NCI-H187 (cell line): ENCODE measurements at places on chromosomes 1 and 21.

DNA sequence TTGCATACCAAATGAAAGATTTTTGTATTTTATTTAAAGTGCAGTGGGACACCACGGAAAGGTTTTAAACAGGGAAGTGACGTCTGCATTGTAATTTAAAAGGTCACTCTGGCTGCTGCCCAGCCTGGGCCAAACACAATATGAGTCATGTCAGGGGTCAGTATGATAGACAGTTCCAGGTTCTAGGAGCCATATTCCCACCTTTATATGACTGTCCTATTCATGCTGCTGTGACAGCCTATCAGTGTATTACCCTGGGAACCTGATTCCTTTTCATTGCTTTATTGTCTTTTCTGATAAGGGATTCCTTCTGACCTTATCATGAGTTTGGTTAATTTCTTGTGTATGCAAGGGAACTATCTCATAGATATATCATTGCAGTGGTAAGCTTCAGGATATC is 5.3 kb downstream of the VANGL1 start:
- no peak for DNase-seq

- DNase-seq = no peak
Measured at GRCh38 chr1:160834945-160835565, 27.6 kb downstream of the CD244 start.

DNA sequence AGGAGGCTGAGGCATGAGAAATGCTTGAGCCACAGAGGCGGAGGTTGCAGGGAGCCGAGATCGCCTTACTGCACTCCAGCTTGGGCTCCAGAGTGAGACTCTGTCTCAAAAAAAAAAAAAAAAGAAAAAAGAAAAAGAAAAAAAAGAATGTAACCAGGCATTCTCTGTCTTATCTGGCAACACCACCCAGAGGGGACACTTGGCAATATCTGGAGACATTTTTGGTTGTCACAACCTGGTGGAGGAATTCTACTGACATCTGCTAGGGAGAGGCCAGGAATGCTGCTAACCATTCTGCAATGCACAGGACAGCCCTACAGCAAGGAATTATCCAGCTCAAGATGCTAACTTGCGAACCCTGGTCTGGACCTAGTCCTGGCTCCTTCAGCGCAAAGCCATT is 2.3 kb upstream of the CNR2 start:
- no peak for DNase-seq

- no peak for DNase-seq
Measured at GRCh38 chr1:35857830-35858229, 25.2 kb upstream of the AGO1 start.

DNA sequence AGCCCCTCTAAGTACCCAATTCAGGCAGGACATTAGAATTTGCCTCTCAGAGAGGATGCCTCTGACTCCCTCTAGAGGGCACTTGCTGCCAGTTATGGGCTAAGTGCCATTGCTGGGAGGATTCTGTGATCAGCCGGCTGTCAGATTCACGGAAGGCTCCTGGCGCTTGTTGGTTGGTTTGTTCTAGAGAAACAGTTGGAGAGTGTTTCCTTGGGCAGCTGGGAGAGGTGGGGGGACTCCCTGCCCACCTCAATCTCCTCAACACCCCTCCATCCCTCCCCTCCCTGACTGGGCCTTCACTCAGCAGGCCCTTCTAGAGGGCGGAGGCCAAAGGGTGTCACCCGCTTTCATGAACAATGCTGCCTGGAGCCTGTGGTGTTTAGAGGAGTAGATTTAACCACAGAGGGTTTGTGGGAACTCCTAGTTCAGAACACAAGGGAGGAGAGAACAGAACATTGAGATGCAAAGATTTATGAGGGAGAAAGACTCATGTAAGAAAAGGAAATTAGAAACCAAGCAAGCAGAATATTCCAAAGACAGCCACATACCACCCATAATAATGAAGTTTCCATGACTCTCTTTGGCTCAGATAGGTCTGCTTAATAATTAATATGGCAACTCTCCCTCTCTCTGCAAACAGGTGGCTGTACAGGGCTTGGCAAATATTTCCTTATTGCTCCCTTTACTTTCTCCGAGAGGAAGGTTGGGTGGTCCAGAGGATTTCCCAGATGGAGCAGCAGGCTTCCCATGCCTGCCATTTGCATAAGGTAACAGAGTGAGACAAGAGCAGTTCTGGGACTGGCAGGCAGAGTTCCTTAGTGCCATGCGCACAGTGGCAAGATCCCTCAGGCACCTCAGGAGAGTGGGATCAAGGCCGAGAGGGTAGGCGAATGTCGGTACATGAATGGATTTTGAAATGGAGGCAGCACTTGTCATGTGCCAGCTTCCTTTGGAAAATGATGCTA is 30.0 kb upstream of the ACP6 start:
- DNase-seq = peak; percentile 70

GRCh38 chr1:107486349-107486748 is 345.5 kb downstream of the NTNG1 start:
- no peak for DNase-seq

- DNase-seq = no peak
Measured at GRCh38 chr21:32378956-32379355, 13.9 kb downstream of the URB1 start.

DNA sequence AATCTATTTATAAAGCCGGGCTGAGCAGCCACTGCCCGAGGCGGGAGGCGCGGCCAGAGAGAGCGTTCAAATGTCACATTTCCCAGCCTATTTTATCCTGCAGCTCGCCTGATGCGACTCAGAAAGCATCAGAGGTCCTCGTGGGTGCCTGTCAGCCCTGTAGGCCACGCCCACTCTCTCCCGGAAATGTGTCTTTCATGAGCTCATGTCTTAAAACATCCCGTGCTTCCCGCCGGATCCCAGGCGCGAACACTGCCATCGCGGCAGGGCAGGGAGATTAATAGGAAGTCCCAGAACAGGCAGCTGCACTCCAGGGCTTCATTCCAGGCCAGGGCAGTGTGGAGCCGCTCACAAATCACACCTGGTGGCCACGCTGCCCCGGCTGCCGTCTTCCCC is 117.5 kb downstream of the PRDM16 start:
- no peak for DNase-seq

DNA sequence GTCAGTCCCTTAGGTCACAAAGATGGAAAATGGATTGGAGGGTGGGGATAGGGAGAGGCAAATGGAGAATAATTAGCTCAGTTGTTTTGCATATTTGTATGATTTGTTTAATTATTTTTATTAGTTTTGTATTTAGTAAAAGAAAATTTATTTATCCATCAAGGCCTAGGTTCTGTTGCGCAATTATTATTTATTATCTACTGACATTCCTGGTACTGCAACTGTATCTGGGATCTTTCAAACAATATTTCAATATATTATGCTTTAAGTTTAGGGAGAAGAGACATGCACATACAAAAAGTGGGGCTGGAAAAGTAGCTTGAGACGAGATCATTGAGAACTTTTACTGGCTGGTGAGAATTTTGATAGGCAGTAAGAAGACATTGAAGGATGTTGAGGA is 316.4 kb upstream of the SGIP1 start:
- DNase-seq = no peak

GRCh38 chr1:184889902-184890301 is 84.4 kb downstream of the NIBAN1 start:
- no peak for DNase-seq

DNA sequence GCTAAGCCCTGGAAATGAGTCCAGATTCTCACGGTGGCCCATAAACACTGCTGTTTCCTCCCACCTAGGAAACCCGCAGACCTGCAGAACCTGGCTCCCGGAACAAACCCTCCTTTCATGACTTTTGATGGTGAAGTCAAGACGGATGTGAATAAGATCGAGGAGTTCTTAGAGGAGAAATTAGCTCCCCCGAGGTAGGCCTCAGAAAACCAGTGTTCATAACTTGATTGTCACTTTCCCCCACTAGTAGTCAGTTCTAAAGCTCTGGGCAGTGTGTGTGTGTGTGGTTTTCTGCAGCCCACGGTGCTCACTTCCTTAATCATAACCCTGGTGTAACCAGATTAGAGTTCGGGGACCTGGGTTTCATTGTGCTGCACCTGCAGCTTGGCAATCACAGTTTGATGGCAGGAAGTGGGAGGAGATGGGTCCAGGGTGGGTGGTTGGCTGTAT is 39.1 kb downstream of the CLIC6 start:
- DNase-seq = no peak

GRCh38 chr1:214861615-214862014 is 220.9 kb upstream of the KCNK2 start:
- DNase-seq = no peak

GRCh38 chr1:66624412-66625060 is 90.6 kb downstream of the SGIP1 start:
- no peak for DNase-seq

GRCh38 chr1:41572224-41572623 is 87.7 kb upstream of the EDN2 start:
- DNase-seq = no peak

GRCh38 chr21:44687671-44688070 is 5.7 kb upstream of the KRTAP12-1 start:
- DNase-seq = peak; percentile 63

- no peak for DNase-seq
Measured at GRCh38 chr1:190478149-190479049, 735 bp upstream of the BRINP3 start.

DNA sequence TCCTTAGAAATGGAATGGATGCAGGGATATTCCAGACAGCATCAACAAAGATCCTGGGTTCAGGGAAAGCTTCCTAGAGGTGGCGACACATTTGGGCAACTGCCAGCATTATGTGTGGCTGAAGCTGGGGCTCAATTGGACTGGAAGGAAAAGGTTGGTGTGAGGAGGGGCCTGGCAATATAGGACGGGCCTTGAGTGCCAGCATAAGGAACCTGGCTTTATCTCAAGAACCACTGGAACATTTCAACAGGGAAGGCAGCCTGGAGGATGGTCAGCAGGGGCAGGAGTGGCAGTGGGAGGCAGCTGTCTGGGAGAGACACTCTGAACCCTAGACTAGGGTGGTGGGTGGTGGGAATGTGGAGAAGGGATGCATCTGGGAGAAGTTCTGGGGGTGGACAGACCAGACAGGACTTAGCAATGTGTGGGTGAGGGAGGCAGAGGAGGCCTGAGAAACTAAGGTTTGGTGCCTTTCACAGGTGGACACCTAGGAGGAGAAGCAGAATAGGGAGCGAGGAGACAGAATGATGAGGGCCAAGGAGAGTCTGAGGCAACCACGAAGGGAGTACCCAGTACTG is 3.5 kb downstream of the SH3BGRL3 start:
- DNase-seq = no peak
